ENCODE measurements at places on chromosomes 13 and 19. TPM values are rescaled to one million over a fixed set of nuclear protein-coding genes. Genes with fewer than 3 reads are reported as not detected.

GRCh38 chr19:3466635-3467034 lies 13.7 kb downstream of the SMIM24 start:
- no peak for DNase-seq

DNA sequence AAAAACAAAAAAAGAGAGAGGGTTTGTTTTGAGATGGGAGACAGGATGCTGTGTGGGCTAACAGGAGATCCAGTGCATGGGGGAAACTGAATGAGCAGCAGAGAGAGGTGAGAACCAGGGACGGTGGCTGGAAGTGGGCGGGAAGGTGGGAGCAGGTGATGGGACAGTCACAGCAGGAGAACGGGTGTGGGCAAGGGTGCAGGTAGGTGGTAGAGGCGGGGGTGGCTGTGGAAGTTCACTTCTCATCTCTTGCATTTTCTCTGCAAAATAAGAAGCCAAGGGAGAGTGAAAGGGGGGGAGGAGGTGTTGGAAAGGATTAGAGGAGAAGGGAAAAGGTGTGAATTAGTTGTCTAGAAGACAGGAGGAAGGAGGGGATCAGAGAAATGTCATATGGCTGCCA lies 21.9 kb downstream of the FBXO17 start:
- DNase-seq: no peak

DNA sequence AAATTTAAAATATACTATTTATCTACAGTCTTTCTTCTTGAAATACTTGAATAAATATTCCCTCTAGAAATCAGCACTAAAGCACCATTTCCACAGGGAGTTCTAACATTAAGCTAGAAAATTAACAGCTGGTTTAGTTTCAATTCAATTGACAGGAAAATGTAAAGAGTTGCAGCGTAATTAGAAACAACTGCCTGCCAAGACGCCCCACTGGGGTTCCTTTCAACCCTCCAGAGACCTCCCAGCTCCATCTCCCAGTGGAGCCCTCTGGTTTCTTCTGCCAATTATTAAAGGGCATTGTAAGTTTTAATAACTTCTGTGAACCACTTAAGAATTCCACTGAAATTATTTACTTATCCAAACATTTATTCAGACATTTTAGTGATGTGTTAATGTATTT lies 4.2 kb downstream of the GJA3 start:
- DNase-seq: no peak

GRCh38 chr13:20686863-20687579 lies 16.5 kb upstream of the IL17D start:
- DNase-seq: no peak

- DNase-seq: no peak
Measured at GRCh38 chr13:70816853-70817252, 708.6 kb upstream of the KLHL1 start.

DNA sequence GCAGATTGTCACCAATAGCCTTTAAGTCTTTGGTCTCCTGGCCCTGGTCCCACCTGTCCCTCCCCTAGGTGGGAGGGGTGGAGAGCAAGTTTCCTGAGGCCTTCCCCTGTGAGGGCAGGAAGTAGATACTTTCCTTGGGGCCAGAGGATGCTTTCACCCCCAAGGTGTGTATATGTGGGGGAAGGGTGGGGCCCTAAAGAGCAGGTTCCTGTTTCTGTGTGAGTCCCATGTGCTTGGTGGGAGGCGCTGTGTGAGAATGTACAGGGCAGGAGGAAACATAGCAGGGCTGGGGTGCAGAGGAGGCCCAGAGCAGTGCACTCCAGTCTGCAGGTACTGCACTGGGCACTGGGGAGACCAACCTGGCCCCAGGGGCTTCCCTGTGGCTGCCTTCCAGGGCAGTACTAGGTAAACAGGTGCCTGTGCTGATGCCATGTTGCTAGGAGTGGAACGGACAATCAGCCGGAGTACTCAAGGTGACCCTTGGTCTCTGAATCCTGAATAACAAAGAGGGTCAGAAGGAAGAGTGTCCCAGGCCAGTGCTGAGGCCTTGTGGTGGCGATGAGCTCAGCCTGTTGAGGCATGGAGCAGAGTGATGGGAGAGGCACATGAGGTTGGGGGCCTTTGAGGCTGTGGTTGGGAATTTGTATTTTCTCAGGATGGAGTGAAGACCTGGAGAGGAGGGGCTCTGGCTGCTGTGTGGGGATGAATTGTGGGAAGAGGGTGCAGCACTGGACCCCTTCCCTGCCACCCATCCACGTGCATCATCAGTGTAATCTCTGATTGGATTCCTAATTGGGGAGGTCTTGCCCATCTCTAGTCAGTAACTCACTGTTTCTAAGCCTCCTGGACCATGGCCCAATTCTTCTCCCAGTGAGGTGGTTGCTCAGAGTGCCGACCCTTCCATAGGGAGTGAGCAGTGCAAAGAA lies 5.1 kb downstream of the EGLN2 start:
- DNase-seq: no peak

DNA sequence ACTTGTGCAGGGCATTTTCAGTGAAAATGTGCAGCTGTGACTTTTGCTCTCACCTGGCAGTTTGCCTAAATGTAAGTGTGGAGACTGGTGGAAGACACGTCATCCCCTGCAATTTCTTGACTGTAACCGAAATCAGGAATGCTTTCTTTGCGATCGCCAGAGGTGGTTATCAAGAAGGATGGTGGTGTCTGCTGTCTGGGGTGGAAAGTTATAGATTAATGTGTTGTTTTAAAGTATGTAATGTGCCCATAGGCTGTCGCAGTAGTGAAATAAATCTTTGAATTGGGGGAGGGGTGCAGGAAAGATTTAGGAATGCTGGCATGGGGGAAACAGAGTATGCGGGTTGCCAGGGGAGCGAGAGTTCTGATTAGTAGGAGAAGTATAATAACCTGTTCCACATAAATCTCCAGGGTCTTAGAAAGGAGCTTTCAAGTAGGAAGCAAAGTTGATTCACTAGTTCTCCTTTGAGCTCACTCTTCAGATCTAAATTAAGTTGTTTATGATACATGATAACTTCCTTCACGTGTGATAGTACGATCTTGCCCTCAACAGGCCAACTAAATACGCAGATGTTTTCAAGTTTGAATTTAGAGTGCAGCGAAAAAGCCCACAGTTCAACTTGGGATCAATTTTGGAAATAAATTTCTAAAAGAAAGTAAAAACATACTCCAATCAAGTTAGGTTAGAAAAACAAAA lies 1520.0 kb upstream of the SLC10A2 start:
- DNase-seq: peak; percentile 37

DNA sequence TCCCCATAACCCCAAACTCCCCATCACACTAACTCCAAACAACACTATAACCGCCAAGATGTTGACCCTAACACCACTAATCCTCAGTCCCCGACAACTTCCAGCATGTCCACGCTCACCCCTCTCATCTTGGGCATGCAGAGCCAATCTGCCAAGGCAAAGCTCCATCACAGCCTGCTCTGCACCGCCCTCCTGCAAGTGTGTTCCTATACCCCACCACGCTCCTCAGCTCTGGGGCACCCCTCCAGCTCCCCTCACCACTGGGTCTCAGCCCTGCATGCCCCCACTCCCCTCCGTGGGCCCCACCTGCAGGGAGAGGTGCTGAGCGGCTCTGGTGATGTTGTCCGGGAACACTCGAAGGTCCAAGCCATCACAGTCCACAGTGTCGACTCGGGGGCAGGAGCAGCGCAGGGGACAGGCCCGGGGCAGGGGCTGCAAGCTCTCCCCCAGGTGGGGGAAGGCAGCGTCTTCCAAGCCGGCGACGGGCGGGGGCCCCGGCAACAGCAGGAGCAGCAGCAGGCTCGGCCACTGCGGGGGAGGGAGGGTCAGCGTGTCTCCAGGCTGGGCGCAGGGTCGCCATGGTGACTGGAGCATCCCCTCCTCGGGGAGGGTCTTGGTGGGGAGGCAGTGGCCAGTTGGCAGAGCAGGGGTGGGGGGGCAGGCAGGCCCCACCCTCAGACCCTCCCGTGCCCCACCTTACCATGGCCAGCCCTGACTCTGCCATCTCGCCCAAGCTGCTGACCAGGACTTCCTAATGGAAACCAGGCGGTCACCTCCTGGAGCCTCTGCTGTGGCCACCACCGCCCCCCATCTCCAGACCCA lies 527 bp downstream of the PODNL1 start:
- DNase-seq: no peak

DNA sequence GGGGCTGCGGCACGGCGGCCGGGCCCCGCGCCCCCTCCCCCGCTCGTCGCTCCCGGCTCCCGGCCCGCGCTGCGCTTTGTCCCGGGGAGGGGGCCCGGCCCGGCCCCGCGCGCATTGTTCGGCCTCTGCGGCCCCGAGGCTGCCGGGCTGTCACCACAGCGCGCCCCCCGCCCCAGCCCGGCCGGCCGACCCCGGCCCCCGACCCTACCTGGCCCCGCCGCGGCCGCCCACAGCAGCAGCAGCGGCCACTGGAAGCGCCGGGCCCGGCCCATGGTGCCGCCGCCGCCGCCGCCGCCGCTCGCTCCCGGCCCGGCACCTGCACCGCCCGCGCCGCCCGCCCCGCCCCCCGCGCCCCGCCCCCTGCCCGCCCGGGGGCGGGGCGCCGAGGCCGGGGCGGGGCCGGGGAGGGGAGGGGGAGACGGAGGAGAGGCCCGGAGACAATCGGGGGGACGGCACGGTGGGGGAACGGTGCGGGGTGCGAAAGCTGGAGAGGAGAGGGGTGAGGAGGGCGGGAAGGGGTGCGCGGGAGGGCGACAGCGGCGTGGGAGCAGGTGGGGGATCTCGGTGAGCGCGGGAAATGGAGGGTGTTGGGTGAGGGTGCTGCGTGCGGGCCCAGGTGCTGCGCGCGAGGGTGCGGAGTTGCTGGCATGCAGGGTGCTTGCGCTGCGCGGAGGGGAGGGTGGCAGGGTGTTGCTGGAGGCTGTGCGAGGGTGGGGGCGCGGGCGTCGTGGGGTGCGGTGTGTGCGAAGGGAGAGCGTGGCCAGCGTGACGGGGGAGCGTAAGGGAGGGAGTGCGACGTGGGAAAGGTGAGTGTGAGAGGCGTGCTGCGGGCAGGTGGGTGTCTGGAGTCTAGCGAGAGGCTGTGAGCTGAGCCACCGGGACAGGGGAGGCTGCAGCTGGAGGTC lies at the start of gene CADM4:
Gene CADM4 (minus strand): TSS at position 332 of the 905 bp plus-strand sequence. CDS start 60 bp downstream, at position 272.
- DNase-seq: no peak

DNA sequence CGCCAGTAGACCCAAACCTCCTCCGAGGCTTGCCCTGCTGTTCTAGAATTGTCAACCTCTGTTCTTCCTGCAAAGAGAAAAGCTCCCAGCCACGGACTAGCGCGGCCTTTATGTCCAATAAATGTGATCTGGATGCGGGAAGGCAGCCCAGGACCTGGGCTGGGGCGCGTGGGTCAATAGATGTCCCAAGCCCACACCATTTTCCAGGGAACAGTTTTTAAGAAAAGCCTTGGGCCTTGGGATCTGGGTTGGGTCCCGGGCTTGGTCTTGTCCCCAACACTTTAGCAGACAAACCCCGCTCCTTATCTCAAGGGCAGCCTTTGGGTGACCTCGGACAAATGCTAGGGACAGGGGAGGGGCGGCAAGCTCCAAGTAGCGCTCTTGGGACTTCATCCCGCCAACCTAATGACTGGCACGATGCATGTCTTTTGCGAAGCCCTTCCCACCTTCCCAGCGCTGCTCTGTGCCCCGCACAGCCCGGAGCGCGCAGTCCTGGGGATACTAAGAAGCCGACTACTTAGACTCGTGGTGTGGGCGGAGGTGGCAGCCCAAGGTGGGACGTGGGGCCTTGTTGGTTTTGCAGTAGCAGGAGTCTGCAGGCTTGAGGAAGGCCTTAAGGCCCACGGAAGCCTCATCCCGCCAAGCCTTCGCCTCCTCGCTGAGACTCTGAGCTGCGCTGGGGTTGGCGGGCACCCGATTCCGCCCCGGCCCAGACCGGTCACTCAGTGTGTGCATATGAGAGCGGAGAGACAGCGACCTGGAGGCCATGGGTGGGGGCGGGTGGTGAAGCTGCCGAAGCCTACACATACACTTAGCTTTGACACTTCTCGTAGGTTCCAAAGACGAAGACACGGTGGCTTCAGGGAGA lies 10.8 kb downstream of the SOX21 start:
- no peak for DNase-seq

- DNase-seq: peak; percentile 7
Measured at GRCh38 chr13:25037057-25037813, 58.7 kb upstream of the PABPC3 start.

GRCh38 chr19:3201072-3201700 lies 15.5 kb downstream of the NCLN start:
- no peak for DNase-seq

- DNase-seq: no peak
Measured at GRCh38 chr13:90577726-90578125, 769.8 kb upstream of the MIR17HG start.

- no peak for DNase-seq
Measured at GRCh38 chr13:28864544-28864943, 44.4 kb downstream of the MTUS2 start.

GRCh38 chr13:34152409-34152808 lies 334.5 kb downstream of the RFC3 start:
- no peak for DNase-seq

DNA sequence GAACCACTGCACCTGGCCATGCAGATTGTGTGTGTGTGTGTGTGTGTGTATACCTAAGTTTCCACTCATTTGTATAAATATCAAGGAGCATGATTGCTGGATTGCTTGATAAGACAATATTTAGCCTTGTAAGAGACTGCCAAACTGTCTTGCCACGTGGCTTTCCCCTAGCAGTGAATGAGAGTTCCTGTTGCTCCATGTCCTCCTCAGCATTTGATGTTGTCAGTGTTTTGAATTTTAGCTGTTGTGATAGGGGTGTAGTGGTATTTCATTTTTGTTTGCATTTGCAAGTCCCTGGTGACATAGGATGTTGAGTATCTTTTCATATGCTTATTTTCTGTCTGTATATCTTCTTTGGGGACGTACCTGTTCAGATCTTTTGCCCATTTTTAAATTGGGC lies 99.0 kb upstream of the ZNF536 start:
- no peak for DNase-seq

DNA sequence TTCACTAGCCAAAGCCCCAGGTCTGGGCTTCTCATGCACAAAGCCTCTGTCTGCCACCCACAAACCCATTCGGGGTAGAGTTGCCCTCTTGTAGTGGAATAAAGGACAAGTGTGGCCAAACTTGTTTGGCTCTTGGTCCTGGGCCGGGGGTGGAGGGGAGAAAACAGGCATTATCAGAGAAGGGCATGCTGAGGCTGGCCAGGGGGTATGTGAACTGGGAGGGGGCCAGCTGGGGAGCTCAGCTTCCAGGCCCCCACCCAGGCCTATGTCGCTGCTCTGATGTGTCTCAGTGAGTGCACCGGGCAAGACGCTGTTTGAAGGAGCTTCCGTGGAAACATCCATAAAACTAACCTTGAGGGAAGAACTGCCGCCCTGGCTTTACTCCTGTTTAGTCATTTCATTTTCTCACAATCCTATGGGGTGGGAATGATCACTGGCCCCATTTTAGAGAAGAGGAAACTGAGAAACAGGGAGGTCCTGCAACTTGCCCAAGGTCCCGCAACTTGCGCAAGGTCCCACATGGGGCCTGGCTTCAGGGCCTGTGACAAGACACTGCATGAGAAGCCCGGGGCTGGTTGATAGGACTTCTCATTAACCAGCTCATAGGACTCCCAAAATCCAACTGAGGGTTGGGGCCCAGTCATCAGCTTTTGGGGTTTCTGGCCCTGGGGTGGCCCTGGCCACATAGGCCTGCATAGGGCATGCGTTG lies 30.8 kb downstream of the CCNE1 start:
- no peak for DNase-seq

GRCh38 chr13:110285991-110286832 lies 20.7 kb downstream of the COL4A1 start:
- no peak for DNase-seq

ARHGEF7 gene
- 32.4 TPM for total RNA-seq

YJEFN3 gene
- 2.1 TPM for total RNA-seq

F2RL3 gene
- 0.88 TPM for total RNA-seq

ZNF749 gene
- total RNA-seq: 14.3 TPM

MYDGF gene
- total RNA-seq: 173 TPM

S1PR2 gene
- total RNA-seq: 8.3 TPM

CGB1 gene
- total RNA-seq: 15.3 TPM

CASP14 gene
- not detected for total RNA-seq

RHPN2 gene
- total RNA-seq: 21.3 TPM

CYP4F3 gene
- not detected for total RNA-seq

TTYH1 gene
- not detected for total RNA-seq

RFX1 gene
- 6.8 TPM for total RNA-seq
